ENCODE measurements at places on chromosomes 5 and 9.

- no peak for DNase-seq
Observed at GRCh38 chr9:77512876-77513275, 135.2 kb downstream of the GNA14 start.

DNA sequence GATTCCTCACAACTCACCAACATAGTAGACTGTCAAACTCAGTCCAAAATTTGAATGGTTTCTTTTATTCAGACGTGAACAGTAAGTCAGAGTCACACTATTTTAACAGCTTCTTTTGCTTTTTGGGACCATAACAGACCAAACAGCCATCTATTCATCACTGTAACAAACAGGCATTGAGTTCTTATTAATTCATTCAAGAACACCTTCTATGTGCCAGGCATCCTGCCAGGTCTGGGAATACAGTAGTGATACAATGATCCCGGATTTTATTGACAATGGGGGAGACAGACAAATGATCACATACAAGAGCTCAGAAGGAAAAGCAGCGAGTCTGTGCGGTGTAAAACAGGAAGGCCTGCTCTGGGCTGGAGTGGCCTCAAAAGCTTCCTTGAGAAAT, 153.3 kb upstream of the ERCC6L2 start:
- no peak for DNase-seq

- DNase-seq, result no peak
Observed at GRCh38 chr5:142015781-142016533, 3.1 kb upstream of the GNPDA1 start.

GRCh38 chr5:11780641-11781345, 123.5 kb downstream of the CTNND2 start:
- no peak for DNase-seq

GRCh38 chr9:32218100-32218767, 166.2 kb upstream of the ACO1 start:
- DNase-seq, result no peak
